ENCODE measurements at places on chromosomes 5 and 9.

- DNase-seq, result no peak
Observed at GRCh38 chr5:61267116-61267515, 64.9 kb upstream of the ZSWIM6 start.

DNA sequence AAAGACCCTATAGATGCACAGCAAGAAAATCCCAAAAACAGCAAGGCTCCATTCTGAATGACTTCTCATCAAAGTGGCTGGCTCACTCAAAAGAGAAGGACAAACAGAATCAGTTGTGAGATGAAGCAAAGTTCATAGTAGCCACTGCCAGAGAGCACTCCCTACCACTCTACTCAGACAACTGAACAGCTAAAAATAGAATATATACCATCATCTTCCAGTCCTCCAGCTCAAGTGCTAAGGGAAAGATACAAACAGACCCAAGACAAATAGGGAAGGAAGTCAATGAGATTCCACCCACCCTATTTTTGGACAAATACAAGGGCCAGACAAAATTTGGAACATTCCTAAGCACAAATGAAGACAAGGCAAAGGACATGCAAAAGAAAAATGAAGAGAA is 20.6 kb downstream of the GNAQ start:
- DNase-seq, result no peak

DNA sequence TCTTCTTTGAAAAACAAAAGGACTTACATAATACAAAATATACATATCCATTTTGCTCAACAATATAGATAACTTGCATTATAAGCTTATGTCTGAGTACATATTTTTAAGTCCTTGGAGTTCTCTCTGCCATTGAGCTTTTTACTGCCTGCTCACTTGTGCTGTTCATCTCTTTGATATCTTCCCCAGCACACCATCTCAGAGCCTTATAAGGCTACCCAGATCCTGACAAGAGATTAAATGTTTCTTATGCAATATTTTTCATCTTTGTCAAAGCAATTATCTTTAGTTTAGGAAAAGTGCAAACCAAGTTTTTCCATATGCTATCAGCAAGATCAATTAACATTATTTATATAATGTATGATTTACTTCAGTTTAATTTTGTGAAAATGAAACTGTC is 60.7 kb upstream of the ITGA1 start:
- DNase-seq, result no peak

- no peak for DNase-seq
Observed at GRCh38 chr9:13769006-13769405, 489.5 kb upstream of the MPDZ start.

DNA sequence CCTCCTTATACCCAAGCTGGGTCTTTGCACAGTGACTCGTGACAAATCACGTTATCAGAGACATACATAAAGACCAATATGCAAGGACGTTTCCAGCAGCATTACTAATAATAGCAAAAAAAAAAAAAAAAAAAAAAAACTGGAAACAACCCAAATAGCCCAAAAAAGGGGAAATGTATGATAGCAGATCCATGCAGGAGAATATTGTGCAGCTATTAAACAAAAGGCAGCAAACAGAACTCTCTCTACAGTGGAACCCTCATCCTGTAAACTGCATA is 37.7 kb downstream of the C5orf15 start:
- DNase-seq, result no peak

- no peak for DNase-seq
Observed at GRCh38 chr5:15539951-15540350, 40.0 kb downstream of the FBXL7 start.

Measured in naive thymus-derived CD4-positive, alpha-beta T cell (primary cell).